ENCODE measurements at places on chromosomes 16 and 17.
A peak's percentile ranks its signal among the peaks of the same experiment; 100 is the strongest.

GRCh38 chr17:82495844-82496528, 23.5 kb upstream of the FOXK2 start:
- no peak for DNase-seq

DNA sequence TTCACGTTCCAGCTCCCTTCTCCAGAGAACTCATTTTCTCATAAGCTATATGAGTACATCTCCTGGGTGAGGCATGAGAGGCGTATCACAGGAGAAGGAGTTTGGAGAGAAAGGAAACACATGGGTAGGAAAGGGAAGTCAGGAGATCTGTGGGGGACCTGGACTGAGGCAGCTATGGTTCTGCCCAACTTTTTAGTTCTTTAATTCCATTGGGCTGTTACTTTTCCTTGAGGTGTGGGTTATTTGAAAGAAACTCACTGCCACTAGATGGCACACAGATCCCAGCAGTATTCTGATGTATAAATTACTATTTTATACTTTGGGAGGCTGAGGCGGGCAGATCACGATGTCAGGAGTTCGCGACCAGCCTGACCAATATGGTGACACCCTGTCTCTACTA, 63.6 kb downstream of the NUP93 start:
- no peak for DNase-seq

DNA sequence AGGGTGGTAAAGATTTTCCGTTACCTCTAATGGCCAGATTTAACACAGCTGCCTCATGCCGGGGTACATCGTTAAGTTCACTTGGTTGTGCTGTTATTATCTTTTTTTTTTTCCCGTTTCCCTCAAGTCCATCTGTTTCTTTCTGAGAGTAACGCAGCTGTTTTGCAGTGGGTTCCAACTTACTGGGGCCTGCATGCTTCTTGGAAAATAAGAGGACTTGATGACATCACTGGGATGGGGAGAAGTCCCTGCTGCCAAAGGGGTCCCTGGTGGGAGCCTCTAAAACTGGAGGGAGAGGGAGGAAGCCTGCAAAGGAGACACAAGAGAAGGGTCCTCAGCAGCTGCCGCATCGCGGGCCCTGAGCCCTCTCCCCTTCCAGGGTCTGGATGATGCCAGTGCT, 77.8 kb upstream of the NOL11 start:
- no peak for DNase-seq

DNA sequence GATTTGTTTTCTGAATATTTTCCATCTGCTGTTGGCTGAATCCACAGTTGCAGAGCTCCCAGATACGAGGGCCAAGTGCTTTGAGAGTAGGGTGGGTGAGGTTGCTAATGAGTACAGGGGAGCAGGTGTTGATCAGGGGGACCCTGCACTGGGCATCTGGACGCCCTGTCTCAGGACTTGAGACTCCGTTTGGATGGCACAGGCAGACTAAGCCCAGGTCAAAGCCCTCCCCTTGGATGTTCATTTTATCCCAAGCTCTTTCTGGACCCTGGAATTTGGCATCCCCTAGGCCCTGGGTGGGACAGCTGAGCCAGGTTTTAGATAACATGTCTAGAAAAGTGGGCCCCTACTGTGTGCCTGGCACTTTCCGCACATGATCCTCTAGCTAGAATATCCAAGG, 12.1 kb downstream of the USP6 start:
- no peak for DNase-seq

- no peak for DNase-seq
These were observed 38.5 kb upstream of the CNEP1R1 start for GRCh38 chr16:49986351-49987124.

- peak; percentile 71 for DNase-seq
These were observed 15.2 kb downstream of the GALK1 start for GRCh38 chr17:75749545-75750389.

GRCh38 chr17:8025176-8025911, 13.5 kb upstream of the ALOX15B start:
- no peak for DNase-seq

DNA sequence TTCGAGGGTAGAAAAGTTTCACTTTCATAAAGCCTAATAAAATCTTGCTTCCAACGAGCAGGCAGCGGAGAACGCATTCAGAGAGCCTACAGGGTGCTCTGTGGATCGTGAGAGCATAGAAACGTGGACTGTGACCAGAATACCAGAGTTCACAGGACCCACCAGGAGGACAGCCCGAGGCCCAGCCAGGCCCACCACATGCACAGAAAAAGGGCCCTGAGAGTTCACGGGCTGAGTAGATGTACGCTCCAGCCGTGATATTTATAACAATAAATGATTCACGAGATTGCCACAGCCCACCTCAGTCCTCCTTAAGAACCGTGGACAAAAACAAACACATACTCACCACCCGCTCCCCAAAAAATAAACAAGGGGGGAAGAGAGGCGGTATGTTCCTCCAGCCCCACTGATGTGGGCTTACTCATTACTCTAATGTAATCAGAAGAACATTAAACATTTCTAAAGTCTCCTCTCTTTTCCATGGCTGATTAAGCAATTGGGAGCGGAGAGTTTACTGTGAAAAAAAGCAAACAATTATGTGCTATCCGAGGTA, 207.2 kb downstream of the C16orf78 start:
- no peak for DNase-seq

DNA sequence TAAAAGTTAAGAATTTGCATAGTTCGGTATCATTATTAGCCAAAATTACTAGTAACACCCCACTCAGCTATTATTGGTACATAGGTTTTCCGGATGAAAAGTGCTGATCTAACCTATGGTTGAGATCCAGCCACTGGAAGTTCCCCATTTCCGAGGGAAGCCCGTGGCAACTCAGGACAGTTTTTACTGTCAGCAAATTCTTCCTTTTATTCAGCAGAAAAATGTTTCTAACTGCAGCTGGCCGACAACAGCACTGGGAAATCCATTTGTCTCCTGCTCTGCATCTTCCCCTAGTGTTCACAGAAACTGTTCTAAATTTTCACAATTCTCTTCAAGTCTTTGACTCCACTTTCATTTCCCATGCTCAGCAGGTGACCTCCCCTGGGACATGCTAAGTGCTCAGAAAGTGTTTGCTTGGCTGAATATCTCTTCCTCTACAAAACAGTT, 15.5 kb upstream of the MMD start:
- DNase-seq: no peak

- DNase-seq: no peak
These were observed 71.6 kb downstream of the PGS1 start for GRCh38 chr17:78449983-78450595.

DNA sequence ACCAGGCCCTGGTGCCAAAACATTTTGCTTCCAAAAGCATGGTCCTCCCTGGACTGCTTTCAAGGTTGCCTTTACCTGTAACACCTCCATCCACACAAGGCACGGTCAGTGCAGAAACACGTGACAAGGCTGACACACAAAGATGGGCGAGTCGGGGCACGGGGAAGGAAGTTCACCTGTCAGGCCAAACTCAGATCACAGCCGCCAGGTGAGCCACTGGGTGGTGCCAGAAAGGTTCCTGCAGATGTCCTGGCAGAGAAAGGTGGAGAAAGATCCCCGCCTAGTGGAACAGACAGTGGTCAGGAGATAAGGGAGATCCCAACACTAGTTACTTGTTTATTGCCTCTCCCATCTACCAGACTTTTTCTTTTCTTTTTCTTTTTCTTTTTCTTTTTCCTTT, 155.3 kb downstream of the AIPL1 start:
- DNase-seq: no peak

GRCh38 chr17:81948635-81949378, 1.8 kb upstream of the MYADML2 start:
- DNase-seq: no peak

DNA sequence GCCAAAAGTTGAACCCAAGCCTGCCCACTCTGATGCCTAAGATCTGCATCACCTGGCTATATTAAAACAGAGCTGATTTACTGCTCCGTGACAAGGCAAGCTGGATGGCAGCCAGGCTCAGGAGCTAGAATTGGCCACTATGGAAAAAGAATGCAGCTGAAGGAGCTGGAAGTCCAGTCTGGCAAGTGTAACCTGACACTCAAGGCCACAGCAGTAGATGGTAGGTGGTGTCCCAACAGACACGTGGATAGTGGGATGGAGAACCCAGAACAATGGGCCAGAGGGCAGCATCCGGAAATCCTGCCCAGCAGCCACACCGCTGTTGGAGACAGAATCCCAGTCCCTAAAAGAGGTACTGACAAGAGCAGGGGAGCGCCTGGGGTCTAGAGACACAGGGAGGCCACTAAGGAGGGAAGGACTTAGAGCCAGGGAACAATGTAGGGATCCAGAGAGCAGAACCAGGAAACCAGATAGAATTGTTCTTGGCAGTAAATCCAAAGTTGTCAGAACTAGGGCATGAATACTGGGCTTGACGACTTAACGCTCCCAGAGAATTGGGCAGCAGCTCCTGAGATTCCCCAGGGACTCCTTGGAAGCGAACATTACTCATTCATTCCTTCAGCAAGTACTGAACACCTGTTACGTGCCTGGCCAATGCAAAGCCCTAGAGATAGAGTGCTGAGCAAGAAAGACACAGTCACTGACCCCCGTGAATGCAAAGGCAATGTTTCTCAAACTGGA, 85.7 kb downstream of the CDYL2 start:
- DNase-seq: no peak

Measured in stimulated activated CD8-positive, alpha-beta memory T cell treated with anti-CD3 and anti-CD28 coated beads, Interleukin-4, amount 100 ng/mL, for 4 hours (primary cell).